ENCODE measurements at places on chromosomes 1 and 21.

DNA sequence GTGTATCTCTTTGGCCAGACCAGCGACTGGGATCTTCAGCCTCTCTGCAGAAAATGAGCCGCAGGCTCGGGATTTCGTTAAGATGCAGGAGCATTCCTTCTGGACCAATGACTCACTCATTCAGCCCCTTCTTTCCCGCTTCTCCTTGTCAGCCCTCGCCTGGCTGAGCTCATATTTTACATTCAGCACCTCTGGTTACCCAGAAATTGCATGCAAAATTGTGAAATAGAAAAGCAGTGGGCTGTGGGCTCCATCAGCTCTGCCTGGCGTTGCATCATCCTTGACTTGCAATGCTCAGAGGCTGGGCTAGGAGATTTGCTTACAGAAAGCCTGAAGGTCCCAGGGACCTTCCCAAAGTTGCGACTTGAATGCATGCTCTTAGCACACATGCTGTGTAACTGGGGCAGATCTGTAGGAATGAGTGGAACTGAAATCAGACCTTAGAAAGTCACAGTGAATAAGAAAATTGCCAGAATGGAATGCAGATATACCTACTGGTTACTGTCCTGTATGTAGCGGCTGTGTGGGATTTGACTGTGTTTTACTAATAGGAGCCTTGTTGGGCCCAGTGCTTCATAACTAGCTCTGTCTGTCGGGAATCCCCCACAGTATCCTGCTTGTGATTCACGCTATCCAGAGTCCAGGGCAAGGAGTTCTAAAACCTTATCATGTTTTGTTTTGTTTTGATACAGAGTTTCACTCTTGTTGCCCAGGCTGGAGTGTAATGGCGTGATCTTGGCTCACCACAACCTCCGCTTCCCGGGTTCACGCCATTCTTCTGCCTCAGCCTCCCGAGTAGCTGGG is 444.8 kb downstream of the KIF26B start:
- peak; percentile 97 for DNase-seq

GRCh38 chr1:44276901-44277300 is 63.6 kb downstream of the DMAP1 start:
- DNase-seq: no peak

DNA sequence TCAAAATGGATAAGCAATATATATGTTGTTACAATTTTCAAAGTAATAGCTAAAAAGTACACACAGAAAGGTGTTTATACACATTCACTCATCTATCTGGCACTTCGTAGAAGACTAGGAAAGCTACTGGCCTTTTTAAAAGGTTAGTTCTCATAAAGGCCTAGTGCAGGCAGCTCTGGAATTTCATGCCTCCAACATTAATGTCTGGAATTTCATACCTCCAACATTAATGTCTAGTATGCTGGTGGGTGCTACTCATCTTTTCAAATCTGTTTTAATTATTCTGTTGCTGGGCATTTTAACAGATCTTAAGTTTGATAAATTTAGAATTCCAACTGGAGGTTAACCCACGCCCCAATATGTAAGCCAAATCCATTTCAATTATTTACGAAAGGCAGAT is 124.2 kb downstream of the AKT3 start:
- DNase-seq: no peak

GRCh38 chr1:115229016-115229415 is 109.0 kb downstream of the NGF start:
- no peak for DNase-seq

DNA sequence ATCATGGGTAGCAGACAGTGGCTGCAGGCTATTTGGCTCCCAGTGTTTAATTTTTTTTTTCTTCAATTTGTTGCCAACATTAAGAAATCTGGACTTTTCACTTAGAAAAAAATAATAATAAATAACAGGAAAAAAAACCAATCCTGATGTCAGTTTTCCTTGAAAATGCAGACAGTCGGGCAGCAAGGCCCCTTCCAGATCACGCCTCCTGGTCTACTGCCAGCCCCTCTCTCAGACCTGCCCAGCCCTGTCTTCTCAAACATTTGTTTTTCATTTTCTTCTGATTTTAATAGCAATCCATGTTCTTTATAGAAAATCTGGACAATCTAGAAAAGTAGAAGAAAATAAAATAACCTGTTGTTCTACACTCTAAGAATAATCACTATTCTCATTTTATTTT is 15.5 kb downstream of the IFNGR2 start:
- peak; percentile 39 for DNase-seq

- no peak for DNase-seq
Measured at GRCh38 chr1:221053889-221054288, 174.6 kb downstream of the HLX start.

- no peak for DNase-seq
Measured at GRCh38 chr1:168390271-168390670, 109.6 kb downstream of the TBX19 start.

- DNase-seq: no peak
Measured at GRCh38 chr21:18759751-18760161, 356.2 kb upstream of the TMPRSS15 start.

GRCh38 chr1:12380326-12381249 is 150.8 kb downstream of the VPS13D start:
- no peak for DNase-seq

GRCh38 chr1:200831091-200831490 is 41.7 kb upstream of the GPR25 start:
- no peak for DNase-seq

GRCh38 chr1:31677401-31677800 is 26.4 kb downstream of the COL16A1 start:
- DNase-seq: no peak

GRCh38 chr1:177286396-177286795 is 115.6 kb downstream of the BRINP2 start:
- no peak for DNase-seq

DNA sequence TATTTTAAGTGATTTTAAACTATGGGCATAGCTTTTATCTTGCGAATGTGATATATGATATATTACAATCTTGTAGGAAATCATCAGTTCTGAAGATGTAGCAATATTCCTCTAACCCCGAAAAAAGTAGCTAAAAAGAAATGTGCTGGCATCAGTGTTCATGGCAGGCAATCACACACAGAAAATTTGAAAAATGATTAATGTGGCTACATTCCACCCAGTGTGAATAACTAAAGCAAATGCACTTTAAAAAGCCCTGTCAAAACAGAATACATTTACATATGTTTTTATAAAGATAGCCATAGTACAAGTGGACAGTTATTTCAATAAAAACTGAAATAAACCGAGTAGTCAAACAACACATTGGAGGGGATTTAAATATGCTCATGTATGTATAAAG is 260.2 kb downstream of the HHAT start:
- DNase-seq: no peak

GRCh38 chr21:42836767-42837301 is 42.5 kb downstream of the WDR4 start:
- no peak for DNase-seq

GRCh38 chr1:112833806-112834205 is 118.7 kb upstream of the PPM1J start:
- no peak for DNase-seq

DNA sequence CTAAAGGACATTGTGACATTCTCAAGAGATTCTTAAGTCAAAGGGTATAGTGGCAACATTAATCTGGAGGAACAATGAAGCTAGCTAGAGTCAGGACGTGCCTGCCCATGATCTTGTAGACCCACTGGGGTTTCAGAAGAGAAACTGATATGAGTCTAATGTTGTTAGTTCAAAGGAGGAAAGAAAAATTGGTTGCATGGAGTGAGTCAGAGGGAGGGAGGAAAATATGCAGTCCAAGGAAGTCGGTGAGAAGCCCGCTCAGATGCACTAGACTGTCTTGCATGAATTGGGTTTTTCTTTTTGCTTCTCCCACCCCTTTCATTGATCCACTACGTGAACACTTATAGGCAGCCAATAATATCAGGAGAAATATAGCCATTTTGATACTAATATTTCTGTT is 53.8 kb upstream of the SYT14 start:
- peak; percentile 45 for DNase-seq

DNA sequence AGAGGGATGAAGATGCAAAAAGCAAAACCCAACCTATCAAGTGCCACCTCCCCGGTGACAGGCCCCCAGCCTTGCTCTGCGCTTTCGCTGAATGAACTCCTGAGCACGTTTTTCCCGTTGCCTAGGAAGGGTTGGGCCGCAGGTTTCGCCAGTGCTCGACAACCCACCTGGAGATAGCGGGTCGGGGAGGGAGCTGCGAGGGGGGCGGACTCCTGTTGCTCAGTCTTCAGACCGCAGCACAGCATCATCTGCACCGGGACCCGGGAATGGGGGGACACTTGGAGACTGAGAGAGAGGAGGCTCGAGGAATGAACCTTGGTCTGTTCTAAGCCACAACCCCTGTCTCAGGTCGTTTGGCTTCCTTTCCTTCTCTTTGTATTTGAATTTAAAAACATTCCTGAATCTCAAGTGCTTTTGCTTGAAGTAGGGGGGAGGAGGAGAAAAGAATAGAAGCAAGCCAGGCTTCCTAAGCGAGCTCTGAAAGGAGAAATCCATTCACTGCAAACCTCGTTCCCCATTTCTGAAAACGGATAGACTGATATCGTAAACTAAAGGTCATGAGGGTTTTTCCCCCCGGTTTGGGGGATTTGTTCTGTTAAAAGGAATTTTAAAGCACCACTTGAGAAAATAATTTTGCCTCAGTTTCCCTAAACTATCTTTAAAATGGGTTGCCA is 1.2 kb downstream of the AK5 start:
- DNase-seq: no peak

DNA sequence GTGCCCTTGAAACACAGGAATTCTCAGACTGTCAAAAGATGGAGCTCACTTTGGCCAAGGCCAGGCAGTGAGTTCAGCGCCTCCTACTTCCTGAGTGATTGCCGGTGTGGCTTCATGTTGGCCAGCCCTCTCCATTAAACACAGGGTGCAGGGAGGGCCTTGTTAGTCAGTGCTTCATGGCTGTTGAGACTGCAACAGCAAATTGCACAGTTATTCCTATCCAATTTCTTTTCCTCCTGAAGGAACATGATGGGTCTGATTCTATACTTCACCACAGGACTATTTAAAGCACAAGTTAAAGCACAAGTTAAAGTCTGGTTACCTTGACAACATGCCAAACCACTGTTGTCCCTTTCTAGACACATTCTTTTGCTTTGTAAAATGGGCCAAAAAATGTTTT is 156.6 kb downstream of the SIPA1L2 start:
- peak; percentile 58 for DNase-seq

DNA sequence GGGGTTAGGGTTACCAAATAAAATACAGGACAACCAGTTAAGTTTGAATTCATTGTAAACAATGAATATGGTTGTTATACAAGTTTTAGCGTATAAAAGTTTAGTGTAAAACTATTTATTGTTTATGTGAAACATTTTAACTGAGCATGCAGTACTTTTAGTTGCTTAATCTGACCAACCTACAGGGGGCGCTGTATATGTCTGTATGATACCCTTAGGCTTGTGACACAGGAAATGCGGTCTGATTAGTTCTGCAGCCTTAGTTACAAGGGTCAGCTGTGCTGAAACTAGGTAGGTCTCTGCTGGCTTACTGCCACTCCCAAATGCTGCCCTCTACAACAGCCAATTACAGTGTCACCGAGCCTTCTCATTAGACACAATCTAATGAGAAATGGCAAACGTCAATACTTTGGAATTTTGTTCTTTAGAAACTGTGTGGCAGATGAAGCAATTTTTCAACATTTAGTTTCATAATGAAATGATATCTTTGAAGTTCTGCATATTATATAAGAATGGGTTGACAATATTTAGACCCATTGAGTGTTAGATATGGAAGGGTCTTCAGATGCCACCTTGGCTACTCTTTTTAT is 56.2 kb downstream of the NTNG1 start:
- DNase-seq: peak; percentile 8

- DNase-seq: peak; percentile 62
Measured at GRCh38 chr1:151980287-151981177, 13.1 kb downstream of the S100A10 start.

- no peak for DNase-seq
Measured at GRCh38 chr1:213179784-213180183, 128.7 kb downstream of the RPS6KC1 start.

DNA sequence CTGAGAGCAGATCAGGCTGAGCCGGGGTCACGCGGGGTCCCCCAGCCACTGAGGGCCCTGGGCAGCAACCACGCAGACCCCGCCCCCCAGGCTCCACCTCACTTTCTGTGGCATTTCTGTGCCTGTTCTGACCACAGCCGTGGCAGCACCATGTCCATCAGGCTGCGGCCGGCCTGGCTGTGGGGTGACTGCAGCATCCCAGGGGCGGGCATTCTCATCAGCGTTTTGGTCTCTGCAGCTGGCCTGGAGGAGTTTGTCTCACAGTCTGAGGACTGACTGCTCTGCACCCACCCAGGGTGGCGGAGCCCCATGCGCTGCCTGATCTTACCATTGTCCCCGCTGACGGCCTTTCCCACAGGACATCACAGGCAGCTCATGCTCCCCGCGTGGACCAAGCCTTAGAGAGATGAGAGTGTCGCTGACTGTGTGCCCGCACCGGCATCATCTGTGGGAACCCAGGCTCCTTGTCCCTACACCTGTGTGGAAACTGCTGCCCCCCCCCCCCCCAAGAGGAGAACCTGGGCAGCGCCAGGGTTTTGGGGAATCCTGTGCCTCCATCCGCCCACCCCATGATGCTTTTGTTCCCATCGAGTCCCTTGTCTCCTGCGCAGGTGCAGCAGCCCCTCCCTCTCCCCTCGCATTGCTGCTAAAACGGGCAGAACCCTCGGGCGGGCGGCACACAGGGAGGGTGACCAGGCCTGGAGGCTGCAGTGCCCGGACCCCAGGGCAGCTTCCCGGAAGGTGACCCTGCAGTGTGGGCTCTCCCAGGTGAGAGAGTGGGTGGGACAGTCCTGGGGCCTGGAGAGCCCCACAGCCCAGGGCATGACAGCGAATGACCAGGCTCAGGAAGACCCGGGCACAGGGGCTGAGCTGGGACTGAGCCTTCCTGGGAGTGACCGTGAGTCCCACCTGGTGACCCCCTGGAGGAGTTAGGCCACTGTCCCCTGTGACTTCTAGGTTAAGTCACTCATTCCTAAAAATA is 1.8 kb downstream of the KRTAP10-1 start:
- no peak for DNase-seq

- DNase-seq: no peak
Measured at GRCh38 chr1:226574044-226574443, 25.5 kb downstream of the STUM start.

GRCh38 chr1:72937905-72938304 is 655.6 kb upstream of the NEGR1 start:
- no peak for DNase-seq

- no peak for DNase-seq
Measured at GRCh38 chr1:14884614-14885175, 268.9 kb upstream of the TMEM51 start.

- DNase-seq: no peak
Measured at GRCh38 chr1:93749487-93749886, 67.8 kb upstream of the BCAR3 start.

DNA sequence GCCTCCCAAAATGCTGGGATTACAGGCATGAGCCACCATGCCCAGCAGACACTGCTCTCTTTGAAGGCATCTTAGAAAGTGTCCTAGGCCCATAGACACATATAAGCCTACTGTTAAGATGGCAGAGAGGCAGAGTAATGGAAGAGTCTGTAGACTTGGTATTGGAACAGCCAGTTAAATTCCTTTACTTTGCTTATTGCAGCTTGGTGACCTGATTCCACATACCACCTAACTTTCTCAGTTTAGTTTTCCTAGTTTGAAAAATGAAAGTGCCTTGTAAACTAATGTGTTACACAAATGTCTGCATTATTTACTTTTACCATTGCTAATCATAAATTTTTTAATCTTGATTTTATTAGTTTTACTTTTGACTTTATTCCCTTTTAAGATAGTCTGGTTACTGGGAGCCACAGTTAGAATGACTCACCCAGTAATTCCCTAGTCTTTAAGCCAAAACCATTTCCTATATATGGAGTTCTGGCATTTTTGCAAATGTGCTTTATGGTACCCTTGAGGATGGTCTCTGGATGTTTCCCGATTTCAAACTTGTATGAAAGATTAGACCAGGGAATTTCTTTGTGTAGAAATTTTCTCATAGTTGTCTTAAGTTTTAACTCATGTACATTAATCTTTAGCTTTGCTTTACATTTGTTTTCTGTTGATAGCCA is 6.4 kb downstream of the SMAP2 start:
- DNase-seq: peak; percentile 47
